ENCODE measurements at places on chromosomes 12 and 14.

DNA sequence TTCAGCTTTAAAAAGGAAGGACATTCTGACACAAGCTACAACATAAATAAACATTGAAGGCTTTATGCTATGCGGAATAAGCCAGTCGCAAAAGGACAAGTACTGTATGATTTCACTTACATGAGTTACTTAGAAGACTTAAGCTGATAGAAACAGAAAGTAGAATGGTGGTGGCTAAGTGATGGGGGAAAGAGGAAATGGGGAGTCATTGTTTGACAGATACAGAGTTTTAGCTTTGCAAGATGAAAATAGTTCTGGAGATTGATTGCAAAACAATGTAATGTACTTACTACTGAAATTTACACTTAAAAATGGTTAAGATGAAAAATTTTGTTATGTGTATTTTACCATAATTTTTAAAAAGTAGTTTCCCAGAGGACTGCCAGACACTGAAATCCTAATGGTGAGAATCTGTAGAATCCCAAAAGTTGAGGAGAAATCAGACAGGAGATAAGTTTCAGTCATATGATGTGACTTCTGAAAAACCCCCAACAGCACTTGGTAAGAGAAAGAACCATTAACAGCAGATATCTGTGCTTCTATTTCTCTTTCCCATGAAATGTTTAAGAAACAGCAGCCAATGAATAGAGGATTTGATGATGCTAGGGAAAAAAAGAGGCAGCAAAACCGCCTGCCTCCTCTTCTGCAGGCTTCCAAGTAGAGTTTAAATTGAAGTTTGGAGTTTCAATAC is 16.6 kb upstream of the CLEC2A start:
- DNase-seq: no peak

DNA sequence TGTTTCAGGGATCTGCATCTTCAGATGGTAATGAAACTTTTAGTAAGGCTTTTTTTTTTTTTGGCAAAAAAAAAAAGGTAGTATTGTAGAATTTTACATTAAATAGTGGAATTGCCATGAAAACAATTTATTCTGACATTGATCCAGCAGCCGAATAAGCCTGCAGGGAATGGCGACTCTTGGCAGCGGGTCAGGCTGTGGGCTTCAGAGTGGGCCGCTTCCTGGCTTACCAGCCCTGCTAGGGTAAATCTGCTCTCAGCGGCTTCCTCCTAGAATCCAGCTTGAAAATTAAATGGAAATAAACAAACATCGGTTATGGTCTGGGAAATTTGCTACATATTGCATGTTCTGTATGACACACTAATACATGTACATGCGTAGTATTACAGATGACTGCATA is 34.8 kb downstream of the SFSWAP start:
- no peak for DNase-seq

- DNase-seq: no peak
Measured at GRCh38 chr12:113167868-113168267, 17.4 kb downstream of the DDX54 start.

- no peak for DNase-seq
Measured at GRCh38 chr12:27542628-27543027, 18.6 kb downstream of the PPFIBP1 start.

DNA sequence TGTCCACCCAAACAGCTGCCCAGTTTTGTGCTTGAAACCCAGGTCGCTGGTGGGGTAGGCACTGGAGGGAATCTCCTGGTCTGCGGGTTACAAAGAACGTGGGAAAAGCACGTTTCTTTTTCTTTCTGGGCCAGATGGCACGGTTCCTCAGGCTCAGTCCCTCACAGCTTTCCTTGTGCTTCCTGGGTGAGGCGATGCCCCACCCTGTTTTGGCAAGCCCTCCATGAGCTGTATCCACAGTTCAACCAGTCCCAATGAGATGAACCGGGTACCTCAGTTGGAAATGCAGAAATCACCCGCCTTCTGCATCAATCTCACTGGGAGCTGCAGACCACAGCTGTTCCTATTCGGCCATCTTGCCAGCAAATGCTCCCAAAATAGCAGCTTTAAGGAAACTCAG is 51.4 kb upstream of the TMTC2 start:
- no peak for DNase-seq

GRCh38 chr14:78367355-78367754 is 197.2 kb downstream of the NRXN3 start:
- no peak for DNase-seq

GRCh38 chr12:51970904-51971646 is 19.6 kb downstream of the ACVR1B start:
- DNase-seq: no peak

DNA sequence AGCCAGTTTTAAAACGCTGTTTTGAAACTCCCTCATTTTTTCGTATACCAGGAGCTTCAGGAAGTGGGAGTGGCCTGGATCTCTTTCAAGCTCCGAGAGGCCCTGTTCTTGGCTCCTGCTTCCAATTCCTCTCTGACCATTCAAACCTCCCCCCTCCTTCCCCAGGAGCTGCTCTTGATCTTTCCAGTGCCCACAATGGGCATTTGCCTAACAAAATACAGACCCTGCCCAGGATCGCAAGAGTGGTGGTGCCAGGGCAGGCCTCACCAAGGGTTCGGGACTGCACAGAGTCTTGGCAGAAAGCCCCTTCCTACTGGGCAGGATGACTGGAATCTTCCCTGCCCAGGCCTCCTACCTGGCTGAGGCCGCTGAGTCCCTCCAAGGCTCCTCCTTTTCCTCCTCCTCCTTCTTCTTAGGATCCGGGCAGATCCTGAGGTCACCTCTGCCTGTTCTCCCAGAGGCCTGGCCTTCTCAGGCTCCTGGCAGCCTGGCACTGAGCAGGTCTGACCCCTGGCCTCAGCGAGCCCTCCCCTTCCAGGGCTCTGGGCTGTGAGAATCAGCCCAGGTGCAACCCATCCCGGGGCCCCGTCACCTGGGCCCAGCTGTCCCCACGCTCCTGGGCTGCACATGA is 46.9 kb upstream of the NOS1 start:
- DNase-seq: no peak
